Stromal cell of bone marrow (primary cell): ENCODE measurements at places on chromosomes 6 and 20.

GRCh38 chr6:2434912-2435311, 189.5 kb upstream of the GMDS start:
- no peak for DNase-seq

DNA sequence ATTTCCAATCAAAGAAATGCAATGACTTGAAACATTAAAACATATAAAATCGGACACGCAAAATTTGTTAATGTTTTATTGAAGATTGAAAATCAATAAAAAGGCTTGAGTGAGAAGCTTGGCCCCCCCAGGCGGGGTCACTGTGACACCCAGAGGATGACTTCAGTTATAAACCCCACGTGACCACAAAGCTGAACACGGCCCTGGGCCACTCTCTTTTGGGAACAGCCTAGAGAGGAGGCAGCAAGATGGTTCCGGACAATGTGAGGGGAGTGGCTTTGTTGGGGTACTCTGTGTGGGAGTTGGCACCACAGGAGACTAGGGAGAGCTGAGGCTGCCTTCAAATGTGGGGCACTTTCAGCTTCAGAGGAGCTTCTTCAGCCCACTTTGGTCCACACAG, 172.5 kb downstream of the LRFN2 start:
- DNase-seq = no peak

DNA sequence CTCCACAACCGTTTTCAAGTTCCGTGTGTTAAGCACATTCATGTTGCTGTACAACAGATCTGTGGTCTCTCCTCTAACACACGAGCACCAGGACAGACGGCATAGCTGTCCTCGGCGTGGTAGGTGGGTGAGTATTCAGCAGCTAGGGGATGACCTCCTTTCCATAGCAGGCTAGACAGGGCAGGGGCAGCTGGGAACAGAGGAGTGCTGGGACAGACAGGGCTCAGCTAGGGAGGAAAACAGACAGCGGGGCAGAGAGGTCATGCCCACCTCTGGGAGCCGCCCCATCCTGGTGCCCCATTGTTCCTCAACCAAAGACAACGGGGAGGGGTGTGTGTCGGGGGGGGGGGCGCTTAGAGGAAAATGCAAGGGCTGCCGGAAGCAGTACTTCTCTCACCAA, 271.5 kb upstream of the FOXQ1 start:
- DNase-seq = no peak

- DNase-seq = no peak
These were observed 3.4 kb upstream of the DLL1 start for GRCh38 chr6:170294298-170294730.

GRCh38 chr6:140857739-140858380, 1274.9 kb upstream of the GJE1 start:
- peak; percentile 89 for DNase-seq

- DNase-seq = no peak
These were observed 65.8 kb downstream of the E2F3 start for GRCh38 chr6:20467437-20467836.

DNA sequence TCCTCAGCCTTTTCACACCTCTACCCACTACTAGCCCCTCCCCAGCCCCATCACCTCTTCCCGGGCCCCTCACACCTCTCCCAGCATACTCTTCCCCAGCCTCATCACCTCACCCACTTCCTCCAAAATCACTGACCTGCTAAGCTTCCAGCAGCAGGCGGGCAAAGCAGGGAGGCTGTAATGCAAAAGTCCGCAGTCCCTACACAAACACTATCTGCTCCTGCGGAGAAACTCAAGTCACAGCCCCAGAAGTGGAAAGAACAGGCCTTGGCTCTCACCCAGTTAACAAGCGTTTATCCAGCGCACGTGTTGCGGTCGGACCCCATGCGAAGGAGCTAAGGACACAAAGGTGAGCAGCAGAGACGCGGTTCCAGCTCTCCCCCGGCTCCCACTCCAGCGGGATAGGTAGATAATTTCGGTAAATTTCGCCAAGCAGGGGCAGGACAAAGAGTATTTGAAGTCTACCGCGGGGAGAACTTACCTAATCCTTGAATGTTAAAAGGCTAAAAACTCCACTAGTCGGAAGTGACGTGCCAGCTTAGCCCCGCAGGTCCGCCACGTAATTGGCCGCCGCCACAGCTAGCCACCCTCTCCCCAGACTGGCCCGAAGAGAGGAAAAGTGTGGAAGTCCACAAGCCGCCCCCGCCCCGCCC, 728 bp upstream of the TRIM39 start:
- no peak for DNase-seq
